Bronchial epithelial cell (primary cell): ENCODE measurements at places on chromosomes 2 and 18.
A peak's percentile ranks its signal among the peaks of the same experiment; 100 is the strongest.

GRCh38 chr2:140893685-140894084 is 1237.1 kb downstream of the LRP1B start:
- peak; percentile 83 for DNase-seq

DNA sequence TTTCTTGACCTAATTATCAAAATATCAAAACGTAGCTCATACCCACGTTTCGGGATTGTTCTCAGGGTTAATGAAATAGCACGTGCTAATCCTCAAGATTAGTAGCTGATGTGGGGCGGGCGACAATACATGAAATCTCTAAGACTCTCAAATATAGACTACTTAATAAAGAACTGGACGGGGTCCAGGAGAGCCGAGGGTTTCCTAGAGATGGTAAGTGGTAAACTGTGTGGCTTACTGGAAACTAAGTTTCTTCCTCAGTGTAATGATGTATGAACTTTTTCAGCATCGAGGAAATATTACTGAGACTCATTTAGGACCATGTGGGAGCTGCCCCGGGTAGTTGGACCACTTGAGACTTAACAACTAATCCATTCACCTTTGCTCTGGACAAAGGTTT is 453.3 kb upstream of the SALL3 start:
- DNase-seq = no peak

- DNase-seq = no peak
Measured at GRCh38 chr2:215080545-215080944, 57.9 kb downstream of the ABCA12 start.

DNA sequence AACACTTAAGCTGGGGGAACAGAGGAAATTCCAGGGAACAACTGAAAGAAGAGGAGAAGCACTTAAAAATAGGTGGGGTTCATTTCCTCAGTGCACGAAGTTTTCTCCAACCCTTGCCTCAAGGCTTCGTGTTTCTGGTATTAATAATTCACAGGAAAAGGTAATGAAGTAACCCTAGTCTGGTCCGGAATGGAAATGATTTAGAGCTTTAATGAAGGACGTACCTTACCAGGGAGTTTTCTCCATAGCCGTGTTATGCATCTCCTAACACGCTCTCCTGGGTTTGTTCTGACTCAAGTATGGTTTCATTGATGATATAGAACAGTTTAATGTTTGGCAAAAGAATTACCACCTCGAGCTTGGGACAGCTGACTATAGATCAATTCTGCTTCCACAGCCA is 214.2 kb downstream of the MTX2 start:
- DNase-seq = peak; percentile 12

DNA sequence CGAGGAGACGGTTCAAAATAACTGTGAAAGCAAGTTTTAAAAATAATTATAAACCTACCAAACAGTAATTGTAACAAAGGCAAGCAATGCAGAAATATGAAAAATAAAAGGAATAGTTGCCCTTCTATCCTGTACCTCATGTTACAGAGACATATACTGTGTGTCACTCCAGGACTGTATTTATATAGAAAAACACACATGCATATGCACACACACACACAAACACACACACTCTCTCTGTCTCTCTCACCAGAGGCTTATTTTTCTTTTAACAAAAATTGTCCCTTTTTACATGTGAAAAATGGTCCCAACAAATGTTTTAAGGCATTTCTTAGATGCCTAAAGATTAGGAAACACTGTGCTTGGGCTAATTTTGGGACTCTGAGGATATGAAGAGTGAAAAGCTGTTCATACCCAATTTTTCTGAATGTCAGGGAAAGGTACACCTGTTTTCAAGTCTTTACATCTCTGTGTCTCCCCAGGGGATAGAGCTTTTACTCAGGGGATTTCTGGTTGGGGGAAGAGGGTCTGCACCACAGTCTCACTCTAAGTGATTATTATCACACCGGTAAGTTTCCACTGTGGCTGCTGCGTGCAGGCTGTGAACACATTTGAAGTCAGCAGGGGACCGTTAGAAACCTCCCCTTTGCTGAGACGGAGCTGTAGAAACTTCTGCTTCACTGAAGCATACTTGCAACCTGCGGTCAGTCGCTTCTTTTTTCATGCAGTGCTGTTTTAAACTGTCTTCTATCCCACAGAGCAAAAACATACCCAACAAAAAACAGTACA is 51.4 kb upstream of the SPAG16 start:
- no peak for DNase-seq
